ENCODE measurements at places on chromosomes 3 and 15.
A peak's percentile ranks its signal among the peaks of the same experiment; 100 is the strongest.

DNA sequence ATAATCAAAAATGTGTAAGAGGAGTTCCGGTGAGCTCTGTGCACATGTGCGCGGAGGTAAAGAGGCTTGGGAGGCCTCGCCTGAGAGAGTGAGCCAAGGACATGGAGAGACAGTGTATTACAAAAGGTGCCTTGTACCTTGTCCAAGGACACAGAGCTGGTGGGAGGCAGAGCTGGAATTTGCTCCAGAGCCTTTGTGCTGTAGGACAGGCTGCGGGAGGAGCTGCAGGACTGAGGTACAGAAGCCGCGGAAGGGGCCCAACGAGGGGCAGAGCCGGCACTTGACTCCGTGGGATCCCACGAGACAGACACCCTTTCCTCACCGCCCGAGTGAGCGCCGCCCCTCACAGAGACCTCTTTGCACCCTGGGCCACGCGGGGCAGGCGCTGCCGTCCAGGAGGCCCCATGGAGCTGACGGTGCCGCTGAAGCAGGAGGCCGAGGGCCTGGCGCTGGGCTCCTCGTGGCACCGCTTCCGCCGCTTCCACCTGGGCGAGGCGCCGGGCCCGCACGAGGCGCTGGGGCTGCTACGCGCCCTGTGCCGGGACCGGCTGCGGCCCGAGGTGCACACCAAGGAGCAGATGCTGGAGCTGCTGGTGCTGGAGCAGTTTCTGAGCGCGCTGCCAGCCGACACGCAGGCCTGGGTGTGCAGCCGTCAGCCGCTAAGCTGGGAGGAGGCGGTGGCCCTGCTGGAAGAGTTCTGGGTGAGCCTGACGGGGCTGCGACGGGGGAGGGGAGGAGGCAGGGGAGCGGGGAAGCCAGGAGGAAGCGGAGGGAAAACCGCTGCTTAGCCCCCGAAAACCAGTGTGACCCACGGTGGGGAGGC, 68.7 kb downstream of the SLTM start:
- peak; percentile 13 for DNase-seq

- no peak for DNase-seq
Observed at GRCh38 chr15:51144021-51144532, 49.4 kb upstream of the TNFAIP8L3 start.

DNA sequence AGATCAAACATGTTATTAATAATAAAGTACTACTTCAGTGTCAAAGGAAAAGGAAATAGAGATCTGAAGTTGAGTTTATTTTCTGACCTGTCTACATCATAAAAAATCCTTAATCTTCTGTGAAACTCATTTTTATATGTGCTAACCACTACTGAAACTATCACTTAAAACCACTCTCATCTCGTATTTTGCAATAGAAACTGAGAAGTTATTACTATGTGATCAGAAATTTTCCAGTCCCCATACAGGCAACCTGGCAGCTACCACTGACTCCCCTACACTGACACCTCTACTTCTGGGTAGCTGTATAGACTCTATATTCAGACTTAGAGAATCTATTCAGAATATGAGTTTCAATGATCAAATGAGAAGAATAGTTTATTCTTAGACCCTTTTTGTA, 8.3 kb downstream of the HDGFL3 start:
- no peak for DNase-seq

GRCh38 chr3:187016639-187017345, 86.5 kb downstream of the ST6GAL1 start:
- no peak for DNase-seq

DNA sequence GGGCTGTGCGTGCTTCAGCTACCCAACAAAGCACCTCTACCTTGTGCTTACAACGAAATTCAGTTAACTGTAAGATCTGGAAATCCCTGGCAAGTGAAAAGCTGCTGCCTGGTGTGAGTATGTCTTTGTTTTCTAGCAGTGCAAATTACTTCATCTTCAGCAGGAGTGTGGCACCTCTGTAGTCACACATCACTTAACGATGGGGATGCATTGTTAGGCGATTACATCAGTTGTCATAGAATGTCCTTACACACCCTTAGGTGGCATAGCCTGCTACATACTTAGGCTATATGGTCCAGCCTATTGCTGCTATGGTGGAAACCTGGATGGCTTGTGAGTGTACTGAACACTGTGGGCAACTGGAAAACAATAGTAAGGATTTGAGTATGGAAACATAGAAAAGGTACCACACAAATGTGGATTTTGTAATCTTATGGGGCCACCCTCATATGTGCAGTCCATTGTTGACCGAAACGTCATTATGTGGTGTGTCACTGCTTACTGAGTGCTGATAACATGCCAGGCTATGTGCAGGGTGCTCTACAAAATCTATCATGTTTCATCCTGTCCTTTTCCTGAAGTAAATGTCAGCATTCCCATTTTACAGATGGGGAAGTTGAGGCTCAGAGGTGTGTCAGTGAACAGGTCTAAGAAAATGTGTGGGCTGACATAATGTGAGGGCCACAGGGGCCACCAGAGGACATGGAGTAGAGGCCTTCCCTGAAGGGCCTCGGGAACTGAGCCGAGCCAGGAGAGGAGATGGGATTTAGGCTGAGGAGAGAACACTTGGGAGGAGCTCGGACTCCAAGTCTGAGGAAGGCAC, 173.5 kb downstream of the VGLL4 start:
- no peak for DNase-seq

GRCh38 chr3:110598847-110599490, 472.6 kb upstream of the NECTIN3 start:
- no peak for DNase-seq

DNA sequence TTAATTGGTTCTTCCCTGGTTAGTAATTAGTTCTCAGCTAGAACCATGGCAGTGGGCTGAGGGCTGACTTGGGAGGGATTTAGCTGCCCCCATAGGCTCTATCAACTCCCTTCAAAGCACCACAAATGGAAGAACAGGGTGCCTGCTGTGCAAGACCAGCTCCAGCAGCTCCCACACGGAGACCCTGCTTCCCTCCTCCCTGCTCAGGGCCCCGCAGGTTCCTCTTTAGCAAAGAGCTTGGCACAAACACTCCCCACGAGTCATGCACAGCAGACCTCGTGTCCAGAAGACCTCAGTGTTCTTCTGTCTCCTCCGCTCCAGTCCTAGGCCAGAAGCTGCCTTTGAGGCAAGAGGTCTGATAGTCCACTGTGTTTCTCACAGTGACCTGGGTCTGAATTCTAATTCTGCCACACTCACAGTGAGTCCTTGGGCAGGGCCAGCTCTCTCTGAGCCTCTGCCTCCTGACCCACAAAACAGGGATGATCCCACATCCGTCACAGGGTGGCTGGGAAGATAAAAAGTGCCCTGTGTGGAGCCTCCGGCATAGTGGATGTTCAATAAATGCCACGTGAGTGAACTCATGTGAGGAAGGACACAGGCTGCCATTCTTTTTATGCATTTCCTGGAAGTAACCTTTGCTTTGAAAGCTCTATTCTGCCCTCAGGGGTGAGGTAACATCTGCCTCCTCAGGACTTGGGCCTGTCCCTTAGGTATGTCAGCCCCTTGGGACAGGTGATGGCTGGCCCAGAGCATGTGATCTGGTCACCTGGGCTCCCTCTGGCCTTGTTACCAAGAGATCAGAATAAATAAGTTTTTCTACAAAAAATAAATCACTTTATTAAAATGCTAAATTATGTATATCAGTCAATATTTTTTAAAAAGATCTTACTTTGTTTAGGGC, 7.6 kb downstream of the RAB6B start:
- no peak for DNase-seq

DNA sequence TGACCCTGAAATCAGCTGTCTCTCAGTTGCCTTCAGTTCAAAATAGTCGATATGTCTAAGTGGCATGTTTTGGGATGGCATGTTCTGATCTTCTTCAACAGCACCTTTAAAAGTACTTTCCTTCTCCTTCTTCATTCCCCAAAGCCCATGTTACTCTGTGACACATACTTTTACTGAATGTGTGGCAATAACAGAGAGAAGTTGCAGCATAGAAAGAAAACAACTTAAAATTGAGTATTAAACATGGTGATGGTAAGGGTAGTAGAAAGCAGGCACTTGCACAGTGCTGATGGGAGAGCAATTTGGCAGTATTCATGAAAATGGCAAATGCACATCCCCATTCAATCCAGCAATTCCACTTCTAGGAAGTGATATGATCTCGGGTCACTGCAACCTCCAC, 12.3 kb upstream of the ULK4 start:
- no peak for DNase-seq

- DNase-seq = no peak
Observed at GRCh38 chr3:183775781-183776180, 49.6 kb downstream of the MAP6D1 start.

GRCh38 chr15:74314795-74315438, 52.5 kb downstream of the CYP11A1 start:
- DNase-seq = no peak

DNA sequence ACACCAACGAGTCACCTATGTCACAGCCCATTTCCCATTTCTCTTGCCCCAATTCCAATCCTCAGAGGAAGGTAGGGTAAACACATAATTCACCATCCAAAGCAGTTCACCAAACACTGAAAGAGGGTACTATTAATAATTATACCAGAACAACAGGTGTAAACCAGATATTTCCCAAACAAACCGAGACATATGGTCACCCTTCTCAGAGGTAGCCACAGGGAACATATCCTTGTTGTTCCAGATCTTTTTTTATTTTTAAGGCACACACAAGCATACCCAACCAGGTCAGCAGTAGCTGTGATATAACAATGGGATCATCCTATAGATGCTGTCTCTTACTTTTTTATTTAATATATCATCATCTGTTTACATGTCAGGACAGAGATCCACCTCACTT, 24.7 kb downstream of the MAGI1 start:
- no peak for DNase-seq

DNA sequence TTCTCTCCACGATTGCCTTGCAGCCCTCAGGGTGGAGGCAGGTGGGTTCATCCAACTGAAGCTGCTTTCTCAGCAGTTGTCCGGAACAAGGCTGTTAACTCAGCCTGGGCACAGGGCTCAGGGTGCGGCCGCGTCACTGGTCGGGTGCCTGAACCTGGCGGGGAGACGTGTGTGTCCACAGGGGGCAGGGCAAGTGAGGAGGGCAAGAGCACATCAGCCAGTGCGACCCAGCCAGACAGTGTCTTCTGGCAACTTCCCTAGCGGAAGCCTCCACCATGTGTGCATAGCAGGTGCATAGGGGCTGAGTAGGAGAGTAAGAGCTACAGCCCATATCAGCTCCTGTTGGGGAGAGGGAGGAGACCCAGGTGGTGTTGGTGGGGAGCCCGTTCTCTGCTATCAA, 150.4 kb upstream of the THRB start:
- DNase-seq = no peak

- DNase-seq = no peak
Observed at GRCh38 chr3:119557192-119557876, 2.1 kb downstream of the CD80 start.

DNA sequence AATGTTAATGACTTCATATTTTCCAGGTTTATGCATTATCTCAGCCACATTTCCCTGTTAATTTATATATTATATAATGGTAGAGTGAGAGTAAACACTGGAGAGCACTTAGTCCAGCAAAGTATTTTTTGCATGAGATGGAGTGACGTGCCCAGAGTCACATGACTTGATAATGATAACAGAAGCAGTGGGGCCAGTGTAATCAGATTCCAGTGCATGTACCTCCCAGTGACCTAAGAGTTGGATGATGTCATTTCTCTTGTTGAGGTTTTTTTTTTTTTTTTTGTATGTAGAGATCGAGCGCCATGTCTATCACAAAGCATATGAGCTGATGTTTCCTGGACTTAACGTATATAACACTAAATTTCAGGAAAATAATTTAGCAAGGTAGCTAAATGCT, 375.3 kb downstream of the CNTN6 start:
- DNase-seq = no peak

DNA sequence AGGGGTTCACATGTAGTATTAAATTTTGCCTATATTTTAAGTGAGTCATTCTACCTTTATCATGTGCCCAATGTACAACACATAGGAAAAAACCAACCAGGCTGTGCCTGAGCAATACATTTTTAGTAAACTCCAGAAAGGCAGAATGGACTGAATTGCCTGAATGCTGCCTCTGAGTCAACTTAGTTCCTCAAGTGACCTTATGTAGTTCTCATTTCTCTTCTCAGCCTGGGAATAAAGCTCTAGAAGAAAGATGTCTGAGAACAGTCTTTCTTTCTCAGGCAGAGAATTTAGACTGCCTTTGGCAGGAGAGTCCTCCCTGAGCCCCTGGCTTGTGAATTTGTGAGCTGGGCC, 13.0 kb downstream of the ST3GAL6 start:
- no peak for DNase-seq

GRCh38 chr3:192409201-192409837, 318.0 kb downstream of the FGF12 start:
- DNase-seq = no peak

DNA sequence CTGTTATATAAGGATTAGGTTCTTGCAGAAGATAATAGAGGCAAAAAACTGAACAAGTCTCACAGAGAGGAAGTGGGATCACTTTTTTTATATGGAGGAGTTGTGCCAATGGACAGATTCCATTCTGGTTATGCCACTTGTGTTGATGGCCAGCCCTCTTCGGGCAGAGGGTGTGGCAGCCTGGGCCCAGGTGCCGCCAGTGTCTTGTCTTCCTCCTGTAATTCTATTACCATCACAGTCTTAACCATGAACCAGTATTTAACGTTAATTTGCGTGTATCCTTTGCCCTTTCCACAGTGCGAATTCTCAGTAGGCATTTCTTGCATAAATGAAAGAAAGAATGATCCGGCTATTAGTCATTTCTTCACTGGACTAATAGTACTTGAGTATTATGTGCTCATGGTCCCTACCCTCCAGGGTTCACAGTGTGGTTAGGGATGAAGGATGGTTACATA, 7.0 kb upstream of the USP4 start:
- DNase-seq = no peak

DNA sequence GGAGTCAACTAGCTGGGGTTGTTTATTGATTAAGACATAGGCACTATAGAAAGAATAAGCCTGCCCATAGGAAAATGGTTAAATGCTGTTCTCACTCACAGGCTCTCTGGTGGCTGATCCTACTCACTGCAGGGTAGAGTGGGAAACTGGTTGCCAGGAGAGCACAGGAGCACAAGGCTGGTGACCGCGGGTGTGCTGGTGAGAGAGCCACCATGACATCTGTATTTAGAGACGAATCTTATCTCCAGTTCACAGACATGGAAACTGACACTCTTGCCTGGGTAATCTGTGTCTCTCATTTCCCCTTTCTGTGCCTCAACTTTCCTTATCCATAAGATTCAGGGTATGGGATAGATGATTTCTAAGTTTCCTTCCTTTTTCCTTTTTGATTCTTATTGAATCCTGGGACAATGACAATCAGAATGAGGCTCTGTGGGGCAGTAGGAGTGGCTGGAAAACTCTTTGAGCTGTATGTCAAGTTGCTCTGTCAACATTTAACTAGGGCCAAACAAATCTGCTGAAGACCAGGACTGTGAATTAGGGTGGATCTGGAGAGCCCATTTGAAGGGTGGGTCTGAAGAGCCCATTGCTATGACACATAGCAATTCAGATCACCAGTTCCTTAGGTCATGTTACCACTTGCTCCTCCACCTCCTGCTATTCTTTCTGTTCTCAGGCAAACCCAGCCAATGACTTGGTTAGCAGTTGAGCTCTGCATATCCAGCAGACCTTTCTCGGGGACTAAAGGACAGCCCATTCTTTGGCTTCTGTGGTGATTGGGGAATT, 286.1 kb upstream of the TBL1XR1 start:
- peak; percentile 28 for DNase-seq

- DNase-seq = no peak
Observed at GRCh38 chr3:187274977-187275338, 16.6 kb downstream of the MASP1 start.
